ENCODE measurements at places on chromosomes 4 and X.

DNA sequence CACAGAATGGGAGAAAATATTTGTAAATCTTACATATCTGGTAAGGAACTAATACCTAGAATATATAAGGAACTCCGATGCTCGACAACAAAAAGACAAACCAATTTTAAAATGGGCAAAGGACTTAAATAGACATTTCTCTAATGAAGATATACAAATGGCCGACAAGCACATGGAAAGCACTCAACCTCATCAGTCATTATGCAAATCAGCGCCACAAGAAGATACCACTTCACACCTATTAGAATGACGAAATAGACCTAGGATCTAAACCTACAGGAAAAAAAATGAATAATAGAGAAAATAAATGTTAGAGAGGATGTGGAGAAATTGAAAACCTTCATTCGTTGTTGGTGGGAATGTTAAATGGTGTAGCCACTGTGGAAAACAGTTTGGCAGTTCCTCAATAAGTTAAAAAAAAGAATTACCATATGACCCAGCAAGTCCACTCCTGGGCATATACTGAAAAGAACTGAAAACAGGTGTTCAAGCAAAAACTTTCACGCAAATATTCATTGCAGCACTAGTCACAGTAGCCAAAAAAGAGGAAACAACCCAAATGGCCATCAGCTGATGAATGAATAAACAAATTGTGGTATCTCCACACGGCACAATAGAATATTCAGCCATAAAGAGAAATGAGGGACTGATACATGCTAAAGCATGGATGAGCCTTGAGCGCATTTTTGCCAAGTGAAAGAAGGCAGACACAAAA, 57.3 kb upstream of the WDR19 start:
- no peak for DNase-seq

DNA sequence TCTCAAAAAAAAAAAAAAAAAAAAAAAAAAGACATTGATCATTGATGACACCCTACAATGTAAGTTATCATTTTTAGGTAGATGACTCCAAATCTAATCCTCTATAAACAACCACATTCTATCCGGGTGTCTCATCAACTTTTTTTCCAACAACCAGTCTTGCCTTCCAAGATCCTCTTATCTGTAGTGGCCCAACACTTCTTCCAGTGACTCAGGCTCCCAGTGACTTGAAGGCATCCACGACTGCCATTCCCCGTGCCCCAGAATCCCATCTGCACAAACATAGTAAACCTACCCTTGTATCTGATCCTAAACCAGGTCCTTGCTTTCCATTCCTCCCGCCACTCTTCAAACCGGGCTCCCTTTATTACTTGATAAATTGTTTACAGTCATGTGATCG, 15.6 kb upstream of the TSPAN5 start:
- DNase-seq, result no peak

- peak; percentile 73 for DNase-seq
These were observed 20.5 kb downstream of the SLC25A5 start for GRCh38 chrX:119488749-119489148.

DNA sequence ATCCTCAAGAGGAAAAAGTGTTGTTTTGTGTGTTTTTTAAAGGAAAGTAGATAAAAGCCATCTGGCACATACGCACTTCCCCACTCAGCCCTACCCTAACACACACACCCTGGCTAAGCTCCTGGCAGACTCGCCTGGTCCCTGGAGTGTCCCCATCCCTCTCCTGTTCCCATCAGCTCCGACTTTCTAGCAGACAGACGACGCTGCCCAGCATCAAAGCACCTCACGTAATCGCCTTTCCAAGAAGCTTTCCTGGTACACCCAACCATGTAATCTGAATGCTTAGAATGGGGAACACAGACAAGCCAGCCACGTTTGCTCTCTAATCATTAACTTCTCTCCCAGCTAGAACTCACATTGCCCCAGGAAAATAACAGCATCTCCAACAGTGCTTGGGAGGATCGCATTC, 116.2 kb downstream of the AFAP1 start:
- DNase-seq, result no peak

- DNase-seq, result peak; percentile 16
These were observed 50.9 kb upstream of the PRDX4 start for GRCh38 chrX:23616361-23616760.

DNA sequence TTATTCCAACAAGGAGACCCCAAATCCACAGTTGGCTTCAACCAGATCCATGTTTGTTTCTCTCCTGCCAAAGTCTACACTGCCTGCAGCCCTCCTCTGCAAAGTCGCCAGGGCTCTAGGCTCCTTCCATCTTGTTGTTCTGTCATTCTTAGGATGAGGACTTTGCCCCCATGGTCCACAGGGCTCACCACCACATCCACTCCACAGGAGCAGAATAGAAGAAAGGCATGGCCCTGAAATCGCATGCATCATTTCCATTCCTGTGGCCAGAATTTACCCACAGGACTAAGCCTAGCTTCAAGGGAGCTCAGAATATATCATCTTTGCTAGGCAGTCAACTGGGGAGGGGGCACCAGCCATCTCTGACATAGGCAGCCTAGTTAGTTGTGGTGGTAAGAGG, 254.7 kb downstream of the FBXW7 start:
- no peak for DNase-seq

DNA sequence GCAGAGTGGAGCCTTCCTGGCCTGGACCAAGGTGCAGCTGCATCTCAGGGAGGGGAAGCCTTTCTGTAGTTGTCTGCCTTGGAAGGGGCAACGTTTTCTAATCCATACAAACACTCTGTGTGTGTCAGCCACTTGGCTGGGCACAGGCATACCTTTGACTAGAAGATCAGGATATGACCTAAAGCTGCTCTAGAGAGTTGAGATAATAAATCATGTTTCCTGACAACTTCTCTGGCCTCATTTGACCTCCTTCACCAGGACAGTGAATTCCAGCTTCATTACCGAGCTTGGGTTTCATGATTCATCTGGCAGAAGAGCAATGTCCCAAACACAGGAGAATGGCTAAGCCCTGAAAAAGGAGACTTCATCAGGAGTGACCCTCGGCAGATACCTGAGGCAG, 89.6 kb upstream of the KIT start:
- no peak for DNase-seq

DNA sequence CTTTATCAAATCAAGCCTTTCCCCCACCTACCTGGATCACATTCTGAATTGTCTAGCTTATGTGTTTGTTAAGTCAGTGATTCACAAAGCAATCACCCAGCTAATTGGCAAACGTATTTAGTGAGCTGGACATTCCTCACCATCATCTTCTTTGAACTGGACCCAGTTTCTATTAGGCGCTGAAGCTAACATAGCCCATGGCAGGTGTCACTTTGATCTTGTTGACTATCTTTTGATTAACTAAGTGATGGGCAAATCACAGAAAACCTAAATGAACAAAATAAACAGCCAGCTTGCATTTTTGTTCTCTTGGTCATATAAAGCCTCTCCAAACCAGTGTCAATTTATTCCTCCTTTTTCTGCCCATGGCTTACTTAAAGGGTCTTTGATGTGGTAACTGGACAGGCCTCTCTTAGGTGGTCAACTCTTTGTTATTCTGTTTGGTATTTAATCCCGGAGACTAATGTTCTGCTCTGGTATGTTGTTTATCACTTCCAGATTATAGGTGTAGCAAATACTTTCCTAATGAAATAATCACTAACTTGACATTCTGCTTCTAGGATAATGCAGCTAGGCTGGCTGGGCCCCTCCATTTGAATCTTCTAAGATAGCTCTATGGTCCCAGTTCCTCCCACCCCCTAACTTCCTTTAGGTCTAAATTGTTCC, 105.3 kb upstream of the SMIM10 start:
- DNase-seq, result no peak

- DNase-seq, result no peak
These were observed 78.6 kb upstream of the STS start for GRCh38 chrX:7068939-7069367.

GRCh38 chrX:29852767-29853166, 362.6 kb upstream of the MAGEB2 start:
- no peak for DNase-seq

DNA sequence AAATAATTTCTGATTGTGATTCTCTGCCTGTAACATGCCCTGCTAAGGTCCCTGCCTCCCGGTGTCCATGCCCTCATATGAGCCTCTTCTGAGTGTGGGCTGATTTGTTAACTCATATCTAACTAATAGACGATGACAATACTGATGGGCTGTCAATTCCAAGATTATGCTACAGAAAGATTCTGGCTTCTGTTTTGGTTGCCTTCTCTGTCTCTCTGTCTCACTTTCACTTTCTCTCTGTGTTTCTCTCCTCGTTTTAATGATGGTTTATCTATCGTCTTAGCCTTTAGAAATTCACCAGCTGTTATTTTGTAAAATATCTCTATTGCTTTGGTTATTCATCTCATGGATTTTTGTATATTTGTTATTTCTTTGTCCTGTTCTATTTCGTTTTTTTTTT, 312.5 kb upstream of the ANXA10 start:
- DNase-seq, result no peak

DNA sequence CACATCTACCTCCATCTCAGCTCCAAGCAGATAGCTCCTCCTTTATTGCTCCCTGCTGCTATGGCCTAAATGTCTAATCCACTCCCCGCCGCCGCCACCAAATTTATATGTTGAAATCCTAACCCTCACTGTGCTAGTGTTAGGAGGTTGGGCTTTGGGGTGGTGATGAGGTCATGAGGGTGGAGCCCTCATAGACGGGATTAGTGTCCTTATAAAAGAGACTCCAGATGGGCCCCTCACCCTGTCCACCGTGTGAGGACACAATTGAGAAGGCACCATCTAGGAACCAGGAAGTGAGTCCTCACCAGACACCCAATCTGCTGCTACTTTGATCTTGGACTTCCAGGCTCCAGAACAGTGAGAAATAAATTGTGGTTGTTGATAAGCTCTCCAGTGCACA, 13.6 kb upstream of the TBC1D14 start:
- DNase-seq, result no peak

DNA sequence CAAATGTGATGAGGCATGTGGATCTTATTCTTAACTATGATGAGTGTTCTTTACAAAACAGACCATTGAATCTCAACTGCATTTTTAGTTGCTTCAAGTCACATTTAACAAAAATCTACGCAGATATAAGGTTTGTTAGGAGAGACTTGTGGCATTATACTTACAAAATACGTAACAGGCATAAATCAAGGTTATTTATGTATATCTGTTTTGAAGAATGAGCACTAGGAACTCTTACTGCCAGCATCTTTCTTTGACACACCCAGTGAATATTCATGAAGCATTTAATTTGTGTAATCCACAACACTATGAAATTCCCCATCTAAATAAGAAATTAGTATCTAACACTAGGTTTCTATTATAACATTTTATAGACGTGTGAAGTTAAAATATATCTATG, 186.3 kb downstream of the FAT4 start:
- DNase-seq, result no peak

DNA sequence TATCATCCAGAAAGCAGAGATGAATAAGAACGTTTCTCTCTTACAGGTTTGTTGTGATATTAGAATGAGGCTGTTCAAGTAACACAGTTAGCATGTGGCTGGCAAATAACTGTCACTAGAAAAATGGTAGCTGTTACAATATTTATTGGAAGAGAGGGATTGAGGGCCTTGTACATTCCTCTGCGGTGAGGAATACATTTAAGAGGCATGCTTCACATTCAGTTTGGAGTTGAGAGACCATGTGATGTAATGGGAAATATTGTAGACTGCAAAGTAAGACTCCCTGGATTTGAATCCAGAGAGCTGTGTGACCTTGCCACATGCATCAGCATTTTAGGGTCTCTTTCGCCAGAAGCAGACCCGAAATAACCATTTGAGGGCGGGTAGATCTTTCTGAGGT, 104.8 kb upstream of the KIT start:
- no peak for DNase-seq

GRCh38 chr4:8159537-8160232, 1.1 kb upstream of the ABLIM2 start:
- DNase-seq, result peak; percentile 57

- DNase-seq, result no peak
These were observed 46.3 kb upstream of the AFAP1 start for GRCh38 chr4:7985891-7986441.

DNA sequence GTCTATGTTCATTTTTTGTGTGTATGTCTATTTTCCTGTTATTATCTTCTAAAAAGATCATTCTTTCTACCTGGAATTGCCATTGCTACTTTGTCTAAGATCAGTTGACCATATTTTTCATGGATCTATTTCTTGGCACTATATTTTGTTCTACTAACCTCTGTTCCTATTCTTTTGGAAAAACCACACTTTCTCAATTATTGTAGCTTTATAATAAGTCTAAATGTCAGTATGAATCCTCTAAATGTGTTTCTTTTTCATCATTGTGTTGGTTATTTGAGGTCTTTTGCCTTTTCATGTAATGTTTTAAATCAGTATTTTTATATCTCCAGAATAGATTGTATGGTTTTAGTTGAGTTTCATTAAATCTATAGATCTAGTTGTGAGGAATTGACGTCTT, 798.3 kb downstream of the FAT4 start:
- no peak for DNase-seq

GRCh38 chr4:142194905-142195304, 558.5 kb downstream of the IL15 start:
- no peak for DNase-seq

- no peak for DNase-seq
These were observed 77.6 kb downstream of the HDAC8 start for GRCh38 chrX:72495046-72495445.

GRCh38 chr4:103118166-103118565, 18.5 kb upstream of the BDH2 start:
- DNase-seq, result no peak

GRCh38 chr4:110742143-110742542, 119.3 kb upstream of the PITX2 start:
- DNase-seq, result no peak

DNA sequence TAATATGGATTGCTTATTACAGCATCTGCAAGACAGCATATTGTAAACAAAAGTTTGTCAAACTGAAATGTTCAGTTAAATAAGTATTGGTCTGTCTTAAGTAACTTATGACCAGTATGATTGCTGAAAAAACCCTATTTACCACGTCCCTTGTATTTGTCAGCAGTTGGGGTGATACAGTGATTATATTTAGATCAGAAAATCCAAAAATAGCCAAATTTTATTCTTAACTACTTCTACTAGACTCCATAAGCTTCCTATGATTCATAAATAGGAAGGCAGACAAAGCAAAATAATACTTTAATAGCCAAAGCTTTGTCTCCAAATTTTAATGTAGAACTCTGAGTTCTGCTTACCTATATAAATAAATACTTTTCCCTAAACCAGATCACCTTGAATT, 45.3 kb downstream of the TBCK start:
- DNase-seq, result no peak

DNA sequence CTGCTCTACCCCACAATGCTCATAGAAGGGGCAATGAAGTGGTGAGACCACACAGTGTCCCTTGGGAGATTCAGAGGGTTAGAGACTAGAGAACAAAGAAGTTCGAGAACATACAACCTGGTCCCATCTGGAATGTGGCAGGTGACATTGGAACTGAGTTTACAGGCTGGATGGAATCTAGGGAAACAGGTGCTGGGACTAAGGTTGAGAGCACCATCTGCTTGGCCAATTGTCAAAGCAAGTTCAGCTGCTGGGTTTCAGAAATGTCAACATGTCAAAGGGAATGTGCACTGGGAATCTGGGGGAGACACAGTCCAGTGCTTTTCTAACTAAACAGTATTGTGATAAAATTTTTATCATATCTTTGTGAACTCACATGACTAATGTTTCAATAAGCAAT, 15.9 kb upstream of the FAM13A start:
- no peak for DNase-seq

Data from NCI-H1417 (cell line).